ENCODE measurements at places on chromosomes 7 and 10. TPM values are rescaled to one million over a fixed set of nuclear protein-coding genes. Genes with fewer than 3 reads are reported as not detected.
A peak's percentile ranks its signal among the peaks of the same experiment; 100 is the strongest.

- DNase-seq, result no peak
Measured at GRCh38 chr7:142337054-142338001, 79.5 kb upstream of the PRSS58 start.

The NUTM2E gene
- total RNA-seq, result not detected

The DPYSL4 gene
- total RNA-seq, result 18.4 TPM

The PARP12 gene
- 19.6 TPM for total RNA-seq

- peak; percentile 98 for DNase-seq
Measured at GRCh38 chr10:12042797-12043651, at the start of gene UPF2. Gene UPF2 (minus strand): TSS chr10:12042809. CDS start chr10:12035423, 7,386 bp downstream.

DNA sequence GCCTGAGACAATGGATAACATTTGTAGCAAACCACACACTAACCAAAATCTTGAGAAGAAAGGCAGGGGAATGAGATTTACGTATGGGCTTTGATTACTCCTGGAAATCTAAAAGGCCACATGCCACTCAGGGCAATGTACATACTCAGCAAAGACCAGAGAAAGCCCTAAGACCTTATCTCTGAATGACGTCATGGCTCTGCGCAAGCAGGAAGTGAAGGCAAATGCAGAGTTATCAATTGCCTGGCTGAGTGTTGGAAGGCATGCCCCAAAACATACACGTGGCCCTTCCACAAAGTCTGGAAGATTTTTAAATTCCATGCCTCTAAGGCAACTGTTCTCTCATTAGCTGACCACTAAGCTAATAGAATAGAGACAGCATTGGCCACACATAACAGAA lies 90.9 kb upstream of the NRBF2 start:
- no peak for DNase-seq

DNA sequence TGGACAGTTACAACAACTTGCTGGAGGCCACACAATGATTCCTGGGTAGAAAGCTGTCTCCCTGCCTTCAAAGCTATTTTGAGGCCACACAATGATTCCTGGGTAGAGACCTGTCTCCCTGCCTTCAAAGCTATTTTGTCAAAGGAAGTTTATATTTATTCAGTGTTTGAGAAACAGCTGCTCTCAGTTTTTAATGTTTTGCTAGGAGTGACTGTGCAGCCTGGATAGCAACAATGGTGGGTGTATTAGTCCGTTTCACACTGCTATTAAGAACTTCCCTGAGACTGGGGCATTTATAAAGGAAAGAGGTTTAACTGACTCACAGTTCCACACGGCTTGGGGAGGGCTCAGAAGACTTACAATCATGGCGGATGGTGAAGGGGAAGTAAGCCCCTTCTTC lies 3.9 kb upstream of the SGPL1 start:
- DNase-seq, result no peak

GRCh38 chr10:33843379-33843778 lies 508.9 kb upstream of the NRP1 start:
- DNase-seq, result no peak

DNA sequence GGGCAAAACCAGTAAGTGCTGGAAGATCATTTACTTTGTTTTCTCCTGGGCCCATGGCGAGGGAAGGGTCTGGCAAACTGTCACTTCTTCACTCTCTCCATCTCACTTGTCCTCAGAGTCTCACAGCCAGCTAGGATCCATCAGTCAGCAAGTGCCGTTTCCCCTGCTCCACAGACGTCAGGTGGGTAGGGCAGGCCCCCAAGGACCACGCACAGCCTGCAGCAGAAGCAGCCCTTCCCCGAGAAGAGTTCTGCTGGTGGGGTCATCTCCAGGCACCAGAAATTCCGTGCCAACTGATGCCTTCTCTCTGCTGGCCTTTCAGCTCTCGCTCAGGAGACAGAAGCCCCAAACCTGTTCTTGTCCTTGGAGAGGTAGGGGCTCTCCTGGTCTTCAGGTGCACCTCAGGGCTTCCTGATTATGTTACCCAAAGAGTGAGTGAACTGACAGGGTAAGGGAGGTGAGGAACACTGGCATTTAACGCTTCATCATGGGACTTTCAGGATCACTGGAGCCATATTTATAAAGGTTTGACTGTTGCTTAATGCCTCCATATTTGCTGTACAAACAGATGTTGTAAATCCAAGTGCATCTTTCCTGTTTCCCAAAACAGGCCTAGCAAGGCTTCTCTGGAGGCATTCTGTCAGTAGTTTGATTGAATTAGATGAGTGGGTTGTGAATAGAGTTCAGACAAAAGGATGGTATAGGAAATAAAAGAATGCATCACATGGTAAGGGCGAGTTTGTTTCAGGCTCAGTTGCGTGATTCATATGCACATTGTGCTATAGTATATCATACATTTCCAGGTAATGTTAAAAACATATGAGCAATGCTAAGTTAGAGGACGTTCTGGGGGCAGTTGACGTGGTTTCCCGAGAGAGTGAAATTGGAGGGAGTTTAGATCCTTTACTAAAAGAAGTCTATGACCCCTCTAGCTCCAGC lies 13.7 kb upstream of the TSPAN15 start:
- DNase-seq, result no peak

- DNase-seq, result peak; percentile 31
Measured at GRCh38 chr7:1664711-1665548, 5.1 kb upstream of the ELFN1 start.

DNA sequence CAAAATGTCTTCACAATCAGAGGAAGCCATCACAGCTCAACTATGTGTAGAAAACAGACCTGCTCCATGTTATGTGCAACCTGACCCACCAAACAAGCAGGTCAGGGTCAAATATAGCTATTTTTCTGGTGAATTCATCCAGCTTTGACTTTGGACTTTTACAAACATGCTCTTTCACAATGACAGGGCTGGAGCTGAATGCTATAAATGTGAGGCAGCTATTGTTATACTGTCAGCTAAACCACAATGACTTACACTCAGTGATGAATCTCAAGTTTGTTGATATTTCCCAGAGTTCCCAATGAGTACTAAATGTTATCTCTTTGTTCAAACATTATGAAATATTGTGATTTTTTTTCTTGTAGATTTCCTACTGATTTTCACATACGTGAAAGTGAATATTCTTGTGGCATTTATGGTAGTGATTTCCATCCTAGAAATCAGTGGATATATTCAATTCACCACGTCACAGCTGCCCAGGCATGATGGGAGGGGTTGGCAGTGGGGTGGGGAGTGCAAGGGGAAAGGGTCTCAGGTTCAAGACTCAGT lies 2.5 kb upstream of the ITIH2 start:
- peak; percentile 26 for DNase-seq

DNA sequence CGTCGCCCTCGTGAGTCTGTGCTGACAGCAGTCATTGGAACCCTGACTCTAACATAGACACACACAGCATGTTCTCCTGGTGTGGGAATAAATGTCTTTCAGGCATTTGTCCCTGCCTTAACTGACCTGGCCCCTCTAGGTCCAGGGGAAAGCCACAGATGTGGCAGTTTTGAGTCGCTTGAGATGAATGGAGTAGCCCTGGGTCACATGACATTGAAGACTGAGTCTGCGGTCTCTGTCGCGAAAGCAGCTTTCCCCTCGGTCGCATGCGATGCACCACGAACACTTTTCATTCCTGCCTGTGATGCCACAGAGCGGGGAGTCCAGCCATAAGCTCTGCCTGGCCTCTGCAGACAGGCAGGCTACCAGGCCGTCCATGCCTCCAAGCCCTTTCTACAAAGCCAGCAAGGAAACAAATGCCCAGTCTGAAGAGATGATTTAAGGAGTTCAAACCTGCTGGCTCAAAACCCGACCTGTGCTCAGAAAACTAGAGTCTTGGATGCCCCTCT lies 172.3 kb downstream of the WDR37 start:
- DNase-seq, result no peak

The ARMC3 gene
- 0.31 TPM for total RNA-seq

DNA sequence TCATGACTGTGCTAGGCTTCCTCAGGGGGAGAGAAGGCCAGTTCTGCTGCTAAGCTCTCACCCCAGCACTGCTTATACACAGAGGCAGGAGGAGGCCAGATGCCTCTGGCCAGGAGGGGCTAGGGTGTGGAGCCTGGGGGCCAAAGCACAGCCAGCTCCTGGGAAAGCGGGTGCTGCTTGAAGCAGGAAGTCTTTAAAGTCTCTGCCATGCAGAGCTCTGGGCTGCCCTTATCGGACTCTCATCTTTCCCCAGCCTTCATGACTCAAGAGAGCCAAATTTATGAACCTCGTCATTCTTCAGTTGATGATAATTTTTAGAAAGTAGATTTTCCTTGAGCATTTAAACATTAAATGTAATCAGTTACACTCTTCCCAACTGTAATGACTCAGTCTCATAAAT lies 11.2 kb upstream of the TSPAN14 start:
- DNase-seq, result no peak

DNA sequence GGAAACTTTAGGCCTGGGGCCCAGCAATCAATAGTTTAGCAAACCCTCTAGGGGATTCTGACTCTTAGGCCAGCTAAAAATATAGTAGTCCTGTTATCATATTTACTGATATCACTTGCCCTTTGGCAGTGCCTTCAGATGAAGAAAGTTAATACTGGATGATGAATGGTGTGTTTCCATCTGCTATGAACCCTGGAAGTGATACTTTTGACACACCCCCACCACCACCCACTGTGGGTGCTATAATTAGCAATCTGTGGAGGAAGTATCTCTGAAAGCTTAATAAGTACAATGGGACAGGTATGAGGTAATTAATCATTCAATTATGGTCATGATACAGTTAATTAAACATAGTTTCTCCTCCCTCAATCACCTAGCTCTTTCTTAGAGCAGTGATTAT lies 90.4 kb upstream of the LRRTM3 start:
- DNase-seq, result no peak

The TAS2R4 gene
- total RNA-seq, result 0.88 TPM

The AZGP1 gene
- total RNA-seq, result not detected

The PNLIPRP1 gene
- not detected for total RNA-seq

The BAMBI gene
- total RNA-seq, result 43.8 TPM

GRCh38 chr7:28548416-28548815 lies 136.1 kb downstream of the CREB5 start:
- no peak for DNase-seq

GRCh38 chr7:13829914-13830900 lies 159.3 kb downstream of the ETV1 start:
- no peak for DNase-seq

DNA sequence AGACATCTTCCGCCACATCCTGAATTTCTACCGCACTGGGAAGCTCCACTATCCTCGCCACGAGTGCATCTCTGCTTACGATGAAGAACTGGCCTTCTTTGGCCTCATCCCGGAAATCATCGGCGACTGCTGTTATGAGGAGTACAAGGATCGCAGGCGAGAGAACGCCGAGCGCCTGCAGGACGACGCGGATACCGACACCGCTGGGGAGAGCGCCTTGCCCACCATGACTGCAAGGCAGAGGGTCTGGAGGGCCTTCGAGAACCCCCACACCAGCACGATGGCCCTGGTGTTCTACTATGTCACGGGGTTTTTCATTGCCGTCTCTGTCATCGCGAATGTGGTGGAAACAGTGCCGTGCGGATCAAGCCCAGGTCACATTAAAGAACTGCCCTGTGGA lies 1.9 kb downstream of the KCND2 start:
- DNase-seq, result no peak

The PNLIPRP3 gene
- not detected for total RNA-seq

The GRB10 gene
- 23.1 TPM for total RNA-seq

The LIPK gene
- not detected for total RNA-seq

GRCh38 chr7:94763268-94763667 lies 107.3 kb upstream of the SGCE start:
- DNase-seq, result no peak

The NUP205 gene
- 71.2 TPM for total RNA-seq

DNA sequence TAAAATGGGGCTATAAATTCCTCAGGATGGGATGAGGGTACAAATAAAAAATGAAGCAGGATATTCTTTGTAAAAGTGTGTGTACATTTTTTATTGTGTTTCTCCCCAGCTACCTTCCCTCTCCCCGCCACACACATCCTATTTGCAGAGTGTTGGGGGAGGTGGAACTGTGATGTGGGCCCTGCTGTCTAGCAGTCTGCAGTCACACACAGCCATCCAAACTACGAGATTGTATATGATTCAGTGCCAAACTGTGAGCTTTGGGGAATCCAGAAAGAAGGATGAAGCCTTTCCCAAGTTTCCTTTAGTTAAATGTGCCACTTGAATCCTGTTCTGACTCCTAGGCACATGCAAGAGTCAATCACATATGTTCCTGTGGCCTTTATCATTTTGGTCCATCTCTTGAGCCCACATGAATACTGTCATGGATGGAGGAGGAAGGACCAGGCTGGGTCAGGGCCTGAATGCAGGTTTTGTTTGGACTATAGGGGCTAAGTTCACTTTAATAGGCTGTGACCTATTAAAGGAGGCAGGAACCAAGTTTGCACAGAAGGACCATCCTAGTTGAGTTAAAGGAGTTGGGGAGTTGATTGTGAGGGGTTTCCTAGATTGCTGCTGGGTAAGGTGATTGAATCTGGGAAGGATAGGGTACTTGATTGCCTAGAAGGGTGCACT lies 1.1 kb upstream of the SEMA4G start:
- DNase-seq, result no peak

The GNGT1 gene
- total RNA-seq, result 0.24 TPM

DNA sequence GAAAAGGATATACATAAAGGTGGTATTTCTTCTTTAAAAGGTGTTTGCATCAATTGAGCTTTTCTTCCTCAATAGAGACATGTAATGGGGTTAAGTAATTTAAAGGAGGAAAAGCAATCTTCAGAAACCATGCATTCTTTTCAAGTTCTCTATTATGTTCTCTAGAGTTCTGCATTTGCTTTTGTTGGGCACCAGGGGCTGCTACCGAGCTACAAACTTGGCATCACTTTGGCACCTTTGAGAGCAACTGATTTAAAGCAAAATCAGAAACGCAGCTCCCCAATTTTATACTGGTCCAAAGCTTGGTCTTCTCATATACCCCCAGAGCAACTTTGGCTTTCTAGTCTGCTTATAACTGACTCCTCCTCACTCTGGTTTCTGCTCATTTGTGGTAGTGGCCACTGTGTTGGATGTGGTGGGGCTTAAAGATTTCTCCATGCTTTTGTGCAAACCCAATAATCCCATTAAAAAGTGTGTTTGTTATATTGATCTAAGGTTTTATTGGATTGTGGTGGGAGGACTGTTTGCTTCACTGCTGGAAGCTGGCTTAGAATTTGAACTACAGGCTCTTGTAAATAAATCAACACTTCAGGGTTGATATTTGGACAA lies 712.1 kb downstream of the PHTF2 start:
- peak; percentile 26 for DNase-seq

The ADRA2A gene
- total RNA-seq, result not detected

- DNase-seq, result no peak
Measured at GRCh38 chr10:42962110-42962901, 114.6 kb upstream of the RET start.
